ENCODE measurements at places on chromosomes 7 and 10. TPM values are rescaled to one million over a fixed set of nuclear protein-coding genes. Genes with fewer than 3 reads are reported as not detected.

DNA sequence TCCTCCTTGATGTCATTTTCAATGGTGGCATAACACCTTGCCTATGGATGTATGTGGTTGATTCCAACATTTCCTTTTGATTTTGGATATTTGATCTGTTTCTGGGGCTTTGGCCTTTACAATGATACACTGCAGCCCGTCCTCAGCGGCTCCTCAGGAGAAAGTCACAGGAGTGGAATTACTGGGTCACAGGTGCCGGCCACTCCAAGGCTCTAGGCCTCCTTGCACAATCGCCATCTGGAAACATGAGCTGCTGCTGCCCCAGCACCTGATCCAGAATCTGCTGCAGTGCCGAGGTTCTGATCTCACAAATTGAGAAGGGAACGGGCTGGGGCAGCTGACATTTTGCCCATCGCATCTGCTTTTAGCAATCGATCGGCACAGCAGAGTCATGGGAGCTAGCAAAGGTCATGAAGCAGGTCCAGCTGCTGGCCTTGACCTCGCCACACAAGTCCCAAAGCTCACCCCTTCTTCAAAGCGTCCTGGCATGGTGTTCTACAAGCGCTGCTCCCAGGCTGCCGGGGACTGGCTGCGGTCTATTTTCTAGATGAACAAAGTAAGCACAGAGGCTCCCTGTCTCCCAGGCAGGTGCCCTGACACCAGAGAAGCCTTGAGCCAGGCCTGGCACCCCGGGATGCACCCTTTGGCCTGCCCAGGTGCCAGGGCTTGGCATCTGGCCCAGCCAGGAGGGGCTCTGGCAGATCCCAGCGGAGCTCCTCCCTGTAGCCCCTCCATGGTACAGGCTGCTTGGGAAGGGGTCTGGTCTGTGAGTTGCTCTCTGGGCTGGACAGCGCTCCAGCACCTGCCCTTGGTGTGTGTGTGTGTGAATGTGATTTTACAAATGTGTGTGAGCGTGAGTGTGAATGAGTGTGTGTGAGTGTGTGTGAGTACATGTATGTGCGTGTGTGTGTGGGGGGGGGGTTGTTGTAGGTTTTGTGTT lies 201.8 kb downstream of the GLRX3 start:
- DNase-seq: no peak

DNA sequence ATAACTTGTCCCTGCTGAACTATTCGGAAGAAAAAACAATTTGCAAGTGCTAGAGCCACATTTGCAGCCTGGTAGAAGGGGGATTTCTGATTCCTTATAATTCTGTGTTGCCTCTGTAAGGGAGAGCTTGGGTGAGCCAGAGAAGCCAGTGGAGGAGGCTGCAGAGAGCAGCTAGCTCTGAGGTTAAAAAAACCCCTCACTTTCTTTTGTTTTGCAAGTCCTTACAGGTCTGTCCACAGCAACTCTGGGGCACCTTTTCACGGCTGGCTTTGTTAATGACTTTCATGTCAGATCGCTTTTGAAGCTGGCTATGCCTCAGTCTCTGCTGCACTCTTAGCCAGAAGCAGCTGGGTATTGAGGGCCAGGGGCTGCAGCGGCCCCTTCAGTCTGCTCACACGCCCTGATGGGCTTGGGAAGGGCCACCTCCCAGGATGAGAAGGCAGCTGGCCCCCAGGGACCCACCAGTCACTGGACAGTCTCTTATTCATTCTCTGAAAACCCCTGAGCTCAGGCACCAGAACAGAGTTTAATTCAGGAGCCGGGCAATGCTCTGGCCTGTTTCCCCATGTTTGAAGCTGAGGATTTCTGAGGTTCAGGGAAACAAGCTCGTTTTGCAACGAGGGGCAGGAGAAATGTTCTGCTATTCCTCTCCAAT lies 30.9 kb downstream of the TRIM8 start:
- peak; percentile 55 for DNase-seq

DNA sequence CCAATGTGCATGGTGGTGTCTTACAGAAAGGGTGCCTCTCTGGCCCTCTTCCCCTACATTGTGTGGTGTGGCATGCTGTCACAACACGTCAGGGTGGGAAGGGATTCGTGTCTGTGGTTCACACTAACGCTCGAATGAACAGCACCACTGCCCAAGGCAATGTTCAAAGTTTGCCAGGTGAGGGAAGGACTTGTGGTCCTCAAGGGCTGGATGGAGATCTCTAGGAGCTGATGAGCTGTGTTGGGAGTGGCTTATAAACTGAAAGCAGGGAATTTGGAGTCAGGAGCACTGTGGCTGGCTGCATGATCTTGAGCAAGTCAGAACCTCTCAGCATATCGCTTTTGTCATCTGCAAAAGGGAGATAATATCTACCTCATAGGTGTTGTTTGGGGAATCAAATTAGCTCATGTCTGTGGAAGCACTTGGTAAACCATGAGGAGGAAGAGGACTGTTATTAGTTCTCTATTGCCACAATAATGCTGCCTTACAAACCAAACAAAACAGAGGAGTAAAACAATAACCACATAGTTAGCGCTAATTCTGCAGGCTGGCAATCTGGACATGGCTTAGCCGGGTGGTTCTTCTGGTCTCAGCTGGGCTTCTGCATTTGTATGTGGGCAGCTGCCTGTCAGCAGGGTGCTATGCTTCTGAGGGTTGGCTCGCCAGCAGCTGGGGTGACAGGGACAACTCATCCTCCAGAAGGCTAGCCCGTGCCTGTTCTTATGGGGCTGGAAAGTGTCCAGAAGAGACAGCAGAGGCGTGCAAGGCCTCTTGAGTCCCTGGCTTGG lies 22.9 kb upstream of the C10orf105 start:
- no peak for DNase-seq

GRCh38 chr10:125992254-125992653 lies 95.9 kb downstream of the FANK1 start:
- DNase-seq: no peak

DNA sequence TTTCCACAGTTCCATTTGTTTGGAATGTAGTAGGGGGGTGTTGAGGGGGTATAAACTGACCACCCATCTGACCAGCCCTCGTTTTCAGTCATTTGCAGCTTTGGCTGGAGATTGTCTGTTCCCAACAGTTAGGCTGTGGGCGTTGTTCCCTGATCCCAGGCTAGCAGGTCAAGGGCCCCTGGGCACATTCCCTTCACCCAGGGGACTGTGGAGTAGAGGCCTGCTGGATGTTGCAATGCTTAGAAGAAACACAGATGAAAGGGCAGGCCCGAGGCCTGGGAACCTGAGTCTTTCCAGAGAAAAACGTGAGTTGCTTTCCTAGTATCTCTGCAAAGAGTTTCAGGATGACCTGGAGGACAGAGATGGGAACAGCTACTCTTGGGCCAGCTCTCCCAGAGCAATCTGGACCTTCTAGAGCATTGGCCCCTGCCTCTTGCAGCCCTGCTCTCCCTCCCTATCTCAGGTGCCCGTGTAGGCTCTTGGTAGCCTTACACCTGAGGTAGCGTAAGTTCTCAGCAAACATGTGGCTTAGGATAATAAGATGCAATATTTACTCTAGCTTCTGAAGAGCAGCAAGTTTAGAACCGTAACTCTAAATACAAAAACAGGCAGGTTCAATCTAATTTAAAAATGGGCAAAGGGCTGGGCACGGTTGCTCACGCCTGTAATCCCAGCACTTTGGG lies 99.4 kb upstream of the EFCAB10 start:
- no peak for DNase-seq

GRCh38 chr10:131814567-131815265 lies 86.1 kb upstream of the PPP2R2D start:
- DNase-seq: no peak

- no peak for DNase-seq
These were observed 591.8 kb downstream of the SUGCT start for GRCh38 chr7:40726559-40726958.

GRCh38 chr7:112654322-112655216 lies 135.6 kb downstream of the TMEM168 start:
- no peak for DNase-seq

The LIPN gene
- not detected for polyA plus RNA-seq

The SPDYE2 gene
- 8.5 TPM for polyA plus RNA-seq

The CDCA7L gene
- 52.3 TPM for polyA plus RNA-seq

The CALHM1 gene
- not detected for polyA plus RNA-seq
